Activated CD8-positive, alpha-beta T cell treated with anti-CD3 and anti-CD28 coated beads for 36 hours (primary cell): ENCODE measurements at places on chromosomes 5 and 9. TPM values are rescaled to one million over a fixed set of nuclear protein-coding genes. Genes with fewer than 3 reads are reported as not detected.

DNA sequence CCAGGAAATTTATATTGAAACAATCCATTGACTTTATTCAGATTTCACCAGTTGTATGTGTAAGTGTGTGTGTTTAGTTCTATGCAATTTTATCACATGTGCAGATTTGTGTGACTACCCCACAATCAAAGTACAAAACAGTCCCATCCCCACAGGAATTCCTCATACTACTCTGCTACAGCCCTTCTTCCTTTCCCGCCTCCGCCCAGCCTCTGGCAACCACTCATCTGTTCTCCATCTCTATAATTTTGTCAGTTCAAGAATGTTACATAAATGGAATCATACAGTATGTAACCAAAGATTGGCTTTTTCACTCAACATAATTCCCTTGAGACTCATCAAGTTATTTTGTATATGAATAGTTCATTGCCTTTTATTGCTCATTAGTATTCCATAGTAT is 289.1 kb downstream of the GADD45G start:
- peaks cover 7% of the 10 kb centered on the region for H3K27me3 ChIP-seq
- no peaks in the 10 kb centered on the region for H3K4me1 ChIP-seq
- no peak overlapping the region for H3K27ac ChIP-seq
- no peaks in the 10 kb centered on the region for H3K36me3 ChIP-seq

- H3K4me1 ChIP-seq, result no peaks in the 10 kb centered on the region
- DNase-seq, result no peak
- no peak overlapping the region for H3K27ac ChIP-seq
- no peaks in the 10 kb centered on the region for H3K27me3 ChIP-seq
- H3K4me3 ChIP-seq, result no peak overlapping the region
Measured at GRCh38 chr5:110439296-110439695, 287.2 kb downstream of the TMEM232 start.

Gene OTP
- total RNA-seq, result not detected

DNA sequence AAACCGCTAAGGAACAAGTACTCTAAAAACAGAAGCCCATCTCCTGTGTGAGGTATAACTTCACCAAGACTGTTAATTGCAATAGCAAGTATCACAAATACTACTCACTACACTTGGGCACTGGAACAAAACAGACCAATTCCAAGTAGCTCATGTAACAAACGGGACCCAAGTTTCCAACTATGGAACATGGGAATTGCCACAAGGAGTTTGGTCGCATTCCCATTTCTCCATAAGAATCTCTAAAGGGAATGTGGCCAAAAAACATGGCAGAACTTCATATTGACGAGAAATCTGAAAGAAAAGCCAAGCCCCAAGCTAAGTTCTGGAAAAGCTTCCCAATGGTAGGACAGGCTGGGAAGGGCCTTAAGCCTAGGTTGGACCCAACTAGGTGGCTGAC is 162.5 kb downstream of the MAPKAP1 start:
- no peak overlapping the region for H3K4me3 ChIP-seq
- no peaks in the 10 kb centered on the region for H3K27me3 ChIP-seq
- no peak for DNase-seq

GRCh38 chr9:94805051-94805489 is 78.6 kb downstream of the AOPEP start:
- H3K36me3 ChIP-seq, result peaks cover 31% of the 10 kb centered on the region
- peaks cover 30% of the 10 kb centered on the region for H3K4me1 ChIP-seq
- H3K27ac ChIP-seq, result no peak overlapping the region
- DNase-seq, result no peak
- no peaks in the 10 kb centered on the region for H3K27me3 ChIP-seq

GRCh38 chr9:94778013-94778412 is 51.5 kb downstream of the AOPEP start:
- no peak overlapping the region for H3K4me3 ChIP-seq
- no peaks in the 10 kb centered on the region for H3K27me3 ChIP-seq
- no peak for DNase-seq
- peaks cover 6% of the 10 kb centered on the region for H3K36me3 ChIP-seq
- H3K27ac ChIP-seq, result no peak overlapping the region

- peaks cover 2% of the 10 kb centered on the region for H3K27me3 ChIP-seq
- H3K4me3 ChIP-seq, result no peak overlapping the region
Measured at GRCh38 chr9:77163884-77164283, 13.4 kb upstream of the VPS13A start.

DNA sequence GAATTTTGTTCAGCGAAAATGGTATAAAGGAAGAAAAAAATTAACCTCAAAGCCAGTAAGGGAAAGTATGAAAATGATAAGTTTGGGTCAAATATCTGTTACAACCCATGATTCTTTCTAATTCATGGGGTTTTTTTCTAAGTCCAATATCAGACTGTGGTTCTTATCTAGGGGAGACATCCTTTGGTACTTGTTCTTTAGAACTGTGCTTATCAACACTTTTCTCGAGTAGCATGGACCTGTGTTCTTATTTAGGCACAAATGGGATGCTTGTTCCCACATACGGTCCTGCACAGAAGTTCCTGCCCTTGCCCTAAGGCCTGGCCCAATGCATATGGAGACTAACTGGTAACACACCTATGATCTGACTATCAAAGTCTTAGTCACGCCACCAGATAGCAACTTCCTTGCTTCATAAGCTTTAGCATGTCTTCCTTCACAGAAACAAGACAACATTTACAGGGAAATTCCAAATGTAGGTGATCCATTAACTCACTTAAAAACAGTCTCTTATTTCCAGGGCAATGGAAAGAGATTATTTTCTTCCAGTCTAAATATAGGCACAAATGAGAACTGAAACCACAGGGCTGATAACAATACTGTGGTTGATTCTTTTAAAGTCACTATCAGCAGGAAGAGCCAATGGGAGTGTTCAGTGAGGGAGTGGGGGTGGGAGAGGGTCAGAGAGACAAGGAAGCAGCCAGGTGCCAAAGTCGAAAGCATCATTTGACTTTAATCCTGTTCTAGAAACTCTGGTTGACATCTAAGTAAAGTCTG is 268.8 kb upstream of the ANKRD55 start:
- H3K27me3 ChIP-seq, result no peaks in the 10 kb centered on the region
- H3K4me3 ChIP-seq, result no peak overlapping the region
- no peak for DNase-seq
- peaks cover 8% of the 10 kb centered on the region for H3K4me1 ChIP-seq
- no peak overlapping the region for H3K27ac ChIP-seq

- no peak overlapping the region for H3K27ac ChIP-seq
- no peak for DNase-seq
Measured at GRCh38 chr9:134367791-134368490, 41.7 kb downstream of the RXRA start.

DNA sequence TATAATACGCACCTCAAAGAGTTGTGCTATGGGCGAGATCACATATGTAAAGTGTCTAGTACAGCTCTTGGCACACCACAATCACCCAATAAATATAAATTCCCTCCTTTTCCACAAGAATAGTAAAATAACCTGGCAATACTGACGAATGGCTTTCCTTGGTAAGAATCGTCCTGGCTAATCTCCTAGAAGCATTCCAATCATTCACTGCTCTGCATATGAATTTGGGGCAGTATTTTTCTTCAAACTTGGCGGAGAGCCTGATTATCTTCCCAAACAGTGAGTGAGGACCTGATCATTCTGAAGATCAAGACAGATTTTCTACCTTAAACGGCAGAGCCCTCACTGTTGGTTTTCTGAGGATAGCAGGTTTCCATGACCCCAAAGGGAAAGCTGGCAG is 96.0 kb downstream of the TMEM215 start:
- H3K27me3 ChIP-seq, result no peaks in the 10 kb centered on the region
- DNase-seq, result no peak
- H3K36me3 ChIP-seq, result no peaks in the 10 kb centered on the region
- no peak overlapping the region for H3K27ac ChIP-seq

- peak; percentile 5 for DNase-seq
- H3K4me1 ChIP-seq, result no peaks in the 10 kb centered on the region
- H3K27ac ChIP-seq, result no peak overlapping the region
- H3K4me3 ChIP-seq, result no peak overlapping the region
Measured at GRCh38 chr5:66713998-66714397, 117.8 kb downstream of the MAST4 start.

GRCh38 chr5:181059297-181060230 is 19.5 kb downstream of the BTNL9 start:
- H3K27ac ChIP-seq, result no peak overlapping the region
- H3K4me3 ChIP-seq, result no peak overlapping the region
- H3K4me1 ChIP-seq, result no peaks in the 10 kb centered on the region
- DNase-seq, result no peak
- peaks cover 80% of the 10 kb centered on the region for H3K27me3 ChIP-seq
- H3K36me3 ChIP-seq, result no peaks in the 10 kb centered on the region

Gene F12
- 7.9 TPM for total RNA-seq

DNA sequence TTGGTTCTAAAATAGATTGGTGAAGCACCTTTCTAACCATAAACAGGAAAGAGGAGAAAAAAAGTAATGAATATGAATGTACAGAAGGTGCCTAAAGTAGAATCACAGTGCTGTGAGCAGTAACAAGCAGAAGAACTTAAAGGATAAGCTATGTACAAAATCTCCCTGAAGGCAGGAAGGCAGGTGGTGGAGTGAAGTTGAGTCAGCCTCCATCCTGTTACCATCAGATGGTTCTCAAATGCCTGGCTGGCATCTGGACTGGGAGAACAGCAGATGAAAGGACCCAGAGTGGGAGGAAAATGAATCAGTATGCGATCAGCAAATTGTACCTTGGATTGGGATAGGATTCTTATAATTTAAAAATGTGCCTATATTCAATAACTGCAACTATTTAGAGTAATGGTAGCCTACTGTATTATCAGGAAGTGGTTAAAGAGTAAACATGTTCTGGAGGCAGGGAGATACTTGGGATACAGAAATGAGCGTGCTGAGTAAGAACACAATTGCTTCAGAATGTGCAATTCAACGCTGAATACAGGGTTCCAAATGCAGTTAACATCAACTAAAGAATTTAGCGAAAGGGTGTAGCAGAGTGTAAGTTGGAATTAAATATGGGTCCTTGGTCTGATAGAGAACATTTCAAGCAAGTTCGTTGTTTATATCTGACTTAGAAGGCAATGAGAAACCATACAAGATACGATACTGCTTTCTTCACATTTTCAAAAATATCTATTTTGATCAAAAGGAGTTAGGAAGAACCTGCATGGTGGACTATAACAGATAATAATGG is 21.1 kb upstream of the FER start:
- peaks cover 28% of the 10 kb centered on the region for H3K4me1 ChIP-seq
- DNase-seq, result no peak
- peaks cover 25% of the 10 kb centered on the region for H3K27me3 ChIP-seq
- no peak overlapping the region for H3K27ac ChIP-seq
- peak overlapping the region; percentile 65 for H3K4me3 ChIP-seq

GRCh38 chr5:154446195-154447088 is 645 bp downstream of the SAP30L start:
- H3K4me1 ChIP-seq, result peaks cover 44% of the 10 kb centered on the region
- peak overlapping the region; percentile 48 for H3K27ac ChIP-seq
- H3K36me3 ChIP-seq, result peaks cover 22% of the 10 kb centered on the region
- H3K27me3 ChIP-seq, result no peaks in the 10 kb centered on the region
- H3K4me3 ChIP-seq, result peak overlapping the region; percentile 85

DNA sequence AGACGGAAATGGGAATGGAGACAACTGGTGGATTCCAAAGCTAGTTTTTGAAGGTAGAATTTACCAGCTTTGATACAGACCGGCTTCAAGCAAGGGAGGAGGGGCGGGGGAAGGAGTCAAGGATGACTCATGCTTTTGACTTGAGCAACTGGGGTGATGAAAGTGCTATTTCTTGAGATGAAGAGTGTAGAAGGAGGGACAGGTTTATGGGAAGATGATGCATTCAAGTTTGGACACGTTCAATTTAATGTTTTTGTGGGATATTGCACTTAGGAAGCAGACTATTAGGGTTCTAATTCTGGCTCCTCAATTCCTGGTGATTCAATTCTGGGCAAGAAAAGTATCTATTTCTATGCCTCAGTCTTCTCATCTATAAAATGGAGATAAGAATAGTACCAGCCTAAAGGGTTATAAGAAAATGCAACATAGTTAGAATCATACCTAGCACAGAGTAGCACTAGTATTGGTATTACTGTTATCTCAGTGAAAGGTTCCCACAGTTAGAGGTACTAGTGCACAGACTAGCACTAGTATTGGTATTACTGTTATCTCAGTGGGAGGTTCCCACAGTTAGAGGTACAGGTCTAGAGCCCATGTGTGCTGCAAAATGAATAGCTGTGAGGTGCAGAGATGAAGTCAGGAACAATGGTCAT is 4.6 kb downstream of the NIPAL4 start:
- peak; percentile 85 for DNase-seq
- H3K27me3 ChIP-seq, result peaks cover 20% of the 10 kb centered on the region
- no peak overlapping the region for H3K4me3 ChIP-seq
- H3K27ac ChIP-seq, result peak overlapping the region; percentile 47
- H3K36me3 ChIP-seq, result no peaks in the 10 kb centered on the region

DNA sequence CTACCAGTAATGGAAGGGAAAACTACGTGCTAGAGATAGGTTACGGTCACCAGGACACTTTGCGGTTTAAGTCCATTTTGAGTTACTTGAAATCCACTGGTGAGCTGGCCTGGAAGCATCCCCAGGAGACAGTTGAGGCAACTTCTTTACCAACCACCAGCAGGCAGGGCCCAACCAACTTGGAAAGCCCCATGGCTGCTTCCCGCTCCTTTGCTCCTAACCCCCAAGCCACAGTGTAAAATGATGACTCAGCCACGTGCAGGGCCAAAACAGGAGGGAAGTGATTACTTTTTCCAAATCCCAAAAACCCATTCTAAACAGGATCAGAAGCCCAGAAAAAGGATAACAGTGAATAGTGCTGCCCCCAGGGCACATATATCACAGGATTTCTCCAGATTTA is 87.4 kb downstream of the PAX5 start:
- no peaks in the 10 kb centered on the region for H3K4me1 ChIP-seq
- no peak for DNase-seq
- no peak overlapping the region for H3K27ac ChIP-seq
- H3K27me3 ChIP-seq, result peaks cover 8% of the 10 kb centered on the region

GRCh38 chr5:107134931-107135330 is 535.8 kb downstream of the EFNA5 start:
- H3K36me3 ChIP-seq, result no peaks in the 10 kb centered on the region
- H3K4me1 ChIP-seq, result no peaks in the 10 kb centered on the region
- no peaks in the 10 kb centered on the region for H3K27me3 ChIP-seq
- no peak overlapping the region for H3K4me3 ChIP-seq

- H3K4me3 ChIP-seq, result no peak overlapping the region
- peaks cover 4% of the 10 kb centered on the region for H3K4me1 ChIP-seq
- no peak for DNase-seq
- no peaks in the 10 kb centered on the region for H3K36me3 ChIP-seq
Measured at GRCh38 chr9:33791117-33791516, 4.2 kb upstream of the PRSS3 start.

Gene NR5A1
- not detected for total RNA-seq
